Amniotic epithelial cell (primary cell): ENCODE measurements at places on chromosomes 16 and 17.

DNA sequence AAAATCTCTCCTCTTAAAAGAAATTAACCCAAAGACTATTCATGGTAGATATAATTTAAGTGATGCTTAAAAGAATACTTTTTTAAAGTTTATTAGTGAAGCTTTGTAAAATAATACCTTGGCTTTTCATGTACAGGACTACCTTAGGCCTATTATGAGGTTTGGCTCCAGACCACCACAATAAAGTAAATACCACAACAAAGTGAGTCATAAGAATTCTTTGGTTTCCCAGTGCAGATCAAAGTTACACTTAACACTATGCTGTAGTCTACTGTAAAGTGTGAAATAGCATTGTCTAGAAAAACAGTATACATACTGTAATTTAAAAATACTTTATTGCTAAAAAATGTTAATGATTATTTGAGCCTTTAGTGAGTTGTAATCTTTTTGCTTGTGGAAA, 31.7 kb downstream of the CLTC start:
- DNase-seq, result peak; percentile 47

DNA sequence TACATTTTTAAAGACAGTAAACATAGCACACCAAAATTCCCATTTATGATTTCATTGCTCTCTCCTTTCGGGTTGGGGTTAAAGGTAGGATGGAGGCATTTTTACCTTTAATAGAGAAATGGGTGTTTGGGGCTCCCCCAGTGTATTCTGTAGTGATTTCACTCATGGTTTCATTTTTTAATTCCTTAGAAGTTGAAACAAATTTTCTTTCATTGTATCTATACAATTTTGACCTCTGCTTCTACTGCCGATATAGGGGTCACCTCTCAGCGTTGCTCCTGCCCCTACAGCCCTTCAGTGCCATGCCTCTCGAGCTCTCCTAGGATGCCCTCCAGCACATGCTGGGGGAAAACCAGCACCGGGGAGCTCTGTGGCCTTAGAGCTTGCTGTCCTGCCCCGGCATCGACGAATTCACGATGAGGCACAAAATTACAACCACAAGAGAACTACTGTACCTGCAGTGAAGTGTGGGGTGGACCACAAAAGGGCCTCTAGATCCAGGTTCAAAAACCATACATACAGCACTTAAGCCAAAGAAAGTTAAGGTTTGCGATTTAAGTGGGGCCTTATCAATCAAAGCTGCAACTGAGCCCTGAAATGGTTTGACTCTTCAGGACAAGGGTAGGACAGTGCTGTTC, 39.3 kb downstream of the LITAFD start:
- no peak for DNase-seq

- peak; percentile 47 for DNase-seq
Measured at GRCh38 chr17:49407981-49408501, 6.6 kb downstream of the PHB1 start.

GRCh38 chr17:956905-957304, 22.7 kb downstream of the NXN start:
- peak; percentile 56 for DNase-seq

GRCh38 chr16:17885659-17886207, 415.0 kb upstream of the XYLT1 start:
- no peak for DNase-seq

DNA sequence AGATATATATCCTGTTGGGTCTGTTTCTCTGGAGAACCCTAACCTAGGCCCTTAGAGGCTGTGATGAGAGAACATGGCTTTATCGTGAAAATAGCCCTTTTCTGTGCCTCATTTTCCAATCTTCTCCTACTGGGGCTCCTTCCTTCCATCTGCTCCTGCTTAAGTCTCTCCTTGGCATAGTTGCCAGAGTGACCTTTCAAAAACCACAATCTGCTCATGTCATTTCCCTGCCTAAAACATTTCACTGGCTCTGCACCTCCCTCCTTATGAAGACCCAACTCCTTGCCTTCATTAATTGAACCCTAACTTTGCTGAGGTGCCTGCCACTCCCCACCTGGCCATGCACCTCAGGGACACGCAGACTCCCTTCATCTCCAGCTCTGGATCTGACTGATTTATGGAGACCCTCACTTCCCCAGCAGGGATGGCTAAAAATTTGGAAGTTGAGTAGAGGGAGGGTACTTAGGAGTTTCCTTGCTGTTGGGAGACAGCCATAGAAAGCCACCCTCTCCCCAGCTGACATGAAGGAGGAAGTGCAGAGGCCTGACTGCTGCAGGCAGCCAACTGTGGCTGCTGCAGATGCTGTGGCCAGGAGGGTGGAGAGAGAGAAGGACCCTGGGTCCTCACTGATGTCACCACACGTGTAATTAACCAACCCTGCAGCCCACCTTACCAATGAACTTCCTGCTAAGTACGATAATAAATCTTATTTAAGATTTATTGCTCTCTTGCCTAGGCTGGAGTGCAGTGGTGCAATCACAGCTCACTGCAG, 6.3 kb upstream of the GGA2 start:
- no peak for DNase-seq

DNA sequence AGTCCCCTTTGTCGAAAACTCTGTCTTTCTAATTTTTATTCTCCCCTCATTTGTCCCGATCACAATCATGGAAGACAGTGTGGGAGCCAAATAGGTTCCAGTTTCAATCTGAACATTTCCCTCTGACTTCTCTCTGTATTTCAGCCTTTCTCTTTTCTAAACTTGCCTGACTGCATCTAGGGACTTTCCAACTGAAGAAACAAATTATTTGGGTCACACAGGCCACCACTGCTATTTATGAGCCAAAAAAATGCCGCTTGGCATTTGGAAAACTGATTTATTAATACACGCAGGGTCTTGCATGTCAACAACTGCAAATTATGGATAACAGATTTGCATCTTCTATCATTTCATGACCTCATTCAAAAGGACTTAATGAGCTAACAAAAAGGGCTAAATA, 55.2 kb upstream of the ELAC2 start:
- no peak for DNase-seq

- no peak for DNase-seq
Measured at GRCh38 chr17:12296209-12296625, 275.5 kb downstream of the MAP2K4 start.

- peak; percentile 62 for DNase-seq
Measured at GRCh38 chr17:70420861-70421445, 251.6 kb downstream of the KCNJ2 start.

- DNase-seq, result no peak
Measured at GRCh38 chr16:72908362-72909167, 139.4 kb downstream of the ZFHX3 start.

DNA sequence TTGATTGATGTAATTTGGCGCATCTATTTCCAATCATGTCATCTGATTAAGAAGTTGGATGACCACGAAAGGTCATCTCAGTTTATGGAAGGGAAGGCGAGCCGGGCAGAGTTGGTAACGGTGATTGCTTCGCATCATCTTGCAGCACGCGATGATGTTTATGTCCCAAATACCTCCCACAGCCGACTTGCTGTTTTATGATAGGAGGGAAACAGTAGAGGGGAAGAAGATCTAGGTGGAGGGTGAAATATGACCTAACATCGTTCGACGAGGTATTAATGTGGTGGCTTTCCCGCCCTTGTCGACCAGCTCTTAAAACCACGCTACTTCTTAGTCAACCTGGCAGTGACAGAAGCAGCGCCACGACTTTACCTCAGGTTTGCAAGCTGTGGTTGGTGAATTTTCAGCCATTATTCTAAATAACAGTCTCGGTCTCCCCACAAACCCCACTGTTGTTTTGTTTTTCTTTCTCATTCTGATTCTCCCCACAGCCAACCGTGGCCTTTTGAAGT, 805 bp upstream of the TANC2 start:
- DNase-seq, result no peak
